ENCODE measurements at places on chromosomes 3 and 15.
A peak's percentile ranks its signal among the peaks of the same experiment; 100 is the strongest.

DNA sequence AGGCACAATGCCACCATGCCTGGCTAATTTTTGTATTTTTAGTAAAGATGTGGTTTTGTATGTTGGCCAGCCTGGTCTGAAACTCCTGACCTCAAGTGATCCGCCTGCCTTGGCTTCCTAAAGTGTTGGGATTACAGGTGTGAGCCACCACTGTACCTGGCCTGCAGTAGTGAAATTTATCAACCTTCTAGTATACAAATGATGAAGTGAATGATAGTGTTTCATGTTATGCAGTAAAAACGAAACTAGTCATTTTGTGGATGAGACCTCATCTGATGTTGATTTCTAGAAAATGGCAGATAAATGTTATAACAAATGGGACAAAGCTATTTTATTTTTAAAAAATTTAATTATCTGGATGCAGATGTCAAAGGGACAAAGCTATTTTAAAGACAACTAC is 32.9 kb downstream of the NXPE3 start:
- DNase-seq, result no peak

GRCh38 chr3:165814380-165814779 is 22.8 kb downstream of the BCHE start:
- no peak for DNase-seq

- no peak for DNase-seq
Measured at GRCh38 chr3:138254216-138254615, 67.1 kb downstream of the ARMC8 start.

DNA sequence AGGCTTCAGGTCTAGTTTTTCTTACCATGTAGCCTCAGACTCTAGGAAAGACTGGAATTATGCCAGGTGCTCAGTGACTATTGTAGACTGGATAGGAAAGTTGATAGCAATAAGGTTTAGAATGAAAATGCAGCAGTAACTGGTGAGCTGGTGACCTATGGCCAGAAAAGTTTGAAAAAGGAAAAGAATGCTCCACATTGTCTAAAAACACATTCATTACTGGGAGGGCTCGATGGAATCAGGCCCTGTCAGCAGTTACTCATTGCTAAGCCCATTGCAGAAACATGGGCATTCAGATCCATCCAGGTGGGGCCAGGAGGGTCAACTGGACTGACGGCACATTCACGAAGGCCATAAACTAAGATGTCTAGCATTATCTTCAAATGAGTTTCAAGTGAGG is 8.7 kb upstream of the MBNL1 start:
- DNase-seq, result no peak

DNA sequence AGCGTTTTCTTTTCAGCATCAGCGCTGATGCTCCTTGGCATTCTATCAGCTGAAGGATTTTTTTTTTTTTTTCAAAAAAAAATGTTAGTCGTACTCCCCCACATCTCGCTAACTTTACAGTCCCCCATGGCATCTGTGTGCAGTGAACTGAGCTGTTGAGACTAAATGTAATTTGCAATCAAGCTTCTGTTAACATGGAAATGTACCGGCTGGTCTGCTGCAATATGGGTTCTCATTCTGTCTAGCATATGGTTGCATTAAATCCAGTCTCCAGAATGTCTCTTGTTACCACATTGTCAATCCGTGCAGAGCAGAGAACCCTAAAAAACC is 32.2 kb upstream of the TPRG1 start:
- no peak for DNase-seq

- no peak for DNase-seq
Measured at GRCh38 chr15:77347197-77347596, 72.7 kb downstream of the PEAK1 start.

DNA sequence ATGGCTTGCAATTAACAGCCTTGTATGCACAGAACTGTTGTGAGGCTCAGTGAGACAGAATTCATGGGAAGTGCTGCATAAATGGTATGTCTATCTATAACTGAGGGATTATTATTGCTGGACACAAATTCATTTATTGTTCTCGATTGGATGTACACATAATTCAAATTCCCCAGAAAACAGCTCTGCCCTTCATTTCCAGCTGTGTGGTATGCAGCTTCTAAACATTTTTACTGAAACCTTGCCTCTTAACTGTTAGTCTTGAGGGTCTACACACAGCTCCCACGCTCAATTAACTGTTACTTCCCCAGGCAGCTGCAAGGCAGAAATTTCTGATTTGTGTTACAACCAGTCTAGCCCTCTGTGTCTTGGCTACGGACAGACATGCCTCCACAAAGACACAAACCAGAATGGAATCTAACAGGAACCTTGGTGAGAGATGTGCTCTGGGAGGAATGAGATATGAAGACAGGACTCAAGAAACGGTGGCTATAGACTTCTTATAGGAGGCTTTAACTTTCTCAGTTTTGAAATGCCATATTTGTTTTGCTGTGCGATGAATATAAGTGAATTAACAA is 139.7 kb upstream of the TBL1XR1 start:
- DNase-seq, result no peak

GRCh38 chr15:65929573-65929972 is 60.3 kb downstream of the RAB11A start:
- DNase-seq, result no peak

DNA sequence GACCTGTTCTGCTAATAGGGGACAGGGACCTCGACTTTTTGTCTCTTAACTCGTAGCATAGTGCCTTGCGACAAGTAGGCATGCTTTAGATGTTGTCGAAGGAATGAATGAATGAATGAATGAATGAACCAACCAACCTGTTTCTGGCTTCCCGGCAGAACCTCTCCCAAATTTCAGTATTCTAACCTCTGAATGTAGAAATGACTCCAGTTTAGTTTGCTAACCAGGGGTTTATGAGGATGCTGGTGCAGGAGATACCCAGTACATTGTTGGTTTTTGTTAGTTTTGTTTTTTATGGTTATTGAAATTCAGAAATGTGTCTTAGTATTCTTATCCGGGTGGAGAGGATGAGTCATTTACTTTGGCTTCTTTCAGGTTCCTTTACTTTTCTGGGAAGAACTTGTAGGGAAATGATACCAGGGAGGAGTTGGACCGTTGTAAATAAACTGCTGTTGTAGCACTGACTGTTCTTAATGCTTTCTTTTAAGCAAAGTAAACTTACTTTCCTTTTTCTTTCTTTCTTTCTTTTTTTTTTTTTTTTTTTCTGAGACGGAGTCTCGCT is 29.6 kb upstream of the EHHADH start:
- peak; percentile 52 for DNase-seq

DNA sequence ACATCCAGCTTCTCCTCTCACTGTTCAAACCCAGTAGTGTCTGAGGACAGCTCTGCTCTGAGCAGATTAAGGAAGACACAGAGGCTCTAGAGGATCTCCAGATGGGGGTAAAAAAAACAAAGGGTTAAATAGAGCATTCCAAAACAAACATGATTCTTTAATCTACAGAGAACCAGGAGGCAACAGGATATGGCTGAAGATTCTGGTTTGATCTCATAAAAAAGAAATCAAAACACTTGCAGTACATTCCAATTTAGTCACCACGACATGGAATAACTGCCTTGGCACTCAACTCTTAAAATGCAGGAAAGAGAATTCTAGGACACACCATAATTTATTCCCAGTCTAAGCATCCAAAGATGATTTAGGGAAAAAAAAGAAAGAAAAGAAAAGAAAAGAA is 32.0 kb downstream of the TM4SF4 start:
- no peak for DNase-seq

- DNase-seq, result no peak
Measured at GRCh38 chr15:43771816-43772215, 5.0 kb downstream of the ELL3 start.

GRCh38 chr3:133931084-133931483 is 35.4 kb upstream of the RAB6B start:
- DNase-seq, result no peak

DNA sequence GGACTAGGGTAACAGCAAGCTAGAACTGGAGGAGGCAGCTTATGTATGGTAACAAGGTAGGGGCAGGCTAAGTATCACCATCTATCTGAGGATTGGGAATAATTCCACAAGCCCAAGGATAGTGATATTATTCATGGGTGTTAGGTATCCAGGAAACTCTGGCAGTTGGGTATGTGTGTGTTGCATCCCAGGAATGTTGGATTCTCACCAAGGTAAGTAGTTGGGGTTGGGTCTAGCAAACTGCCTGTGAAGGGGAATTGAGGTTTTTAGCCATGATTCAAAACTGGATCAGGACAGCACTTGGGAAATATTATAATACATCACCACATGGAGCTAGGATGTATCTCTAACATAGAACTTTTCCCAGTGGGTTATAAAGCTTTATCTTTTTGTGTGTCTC is 626.4 kb upstream of the GOLIM4 start:
- DNase-seq, result no peak

DNA sequence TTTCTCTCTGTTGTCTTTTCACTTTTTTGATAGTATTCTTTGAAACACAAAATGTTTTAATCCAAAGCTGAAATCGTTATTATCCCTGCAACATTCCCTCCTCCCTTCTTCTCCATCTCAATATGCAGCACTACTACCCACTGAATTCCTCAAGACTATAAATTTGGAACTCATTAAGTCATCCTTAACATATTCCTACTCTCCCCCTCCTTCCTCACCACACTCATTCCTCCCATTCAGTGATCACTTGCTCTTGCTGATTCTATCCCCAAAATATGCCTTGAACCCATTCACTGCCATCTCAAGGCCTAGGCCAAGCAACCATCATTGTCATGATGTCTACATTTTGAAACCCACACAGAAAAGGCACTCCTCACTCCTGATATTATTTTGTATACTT is 2.4 kb upstream of the PIK3R4 start:
- peak; percentile 58 for DNase-seq

- no peak for DNase-seq
Measured at GRCh38 chr3:166799-167198, 29.8 kb upstream of the CHL1 start.

- peak; percentile 96 for DNase-seq
Measured at GRCh38 chr15:81323944-81324881, at the start of gene STARD5. STARD5 (minus strand) TSS chr15:81324141; CDS start chr15:81324099, 42 bp downstream.

GRCh38 chr15:75594276-75594675 is 15.2 kb upstream of the PTPN9 start:
- DNase-seq, result no peak

- no peak for DNase-seq
Measured at GRCh38 chr3:197333901-197334639, 35.7 kb upstream of the DLG1 start.

DNA sequence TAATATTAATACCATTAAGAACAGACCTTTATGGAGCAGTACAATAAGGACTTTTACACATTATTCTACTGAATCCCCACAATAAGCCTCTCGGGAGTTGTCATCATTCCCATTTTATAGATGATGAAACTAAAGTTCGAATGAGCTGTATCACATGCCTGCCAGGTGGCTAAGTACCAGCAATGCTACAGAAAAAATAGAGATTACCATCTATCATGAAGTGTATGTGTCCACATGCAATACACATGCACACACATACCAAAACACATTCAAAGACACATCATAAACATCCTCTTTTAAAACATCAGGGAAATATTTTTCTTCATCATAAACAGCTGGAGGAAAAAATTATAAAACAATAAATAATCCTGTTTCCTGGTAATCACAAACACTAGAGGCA is 136.6 kb downstream of the SUCLG2 start:
- no peak for DNase-seq

DNA sequence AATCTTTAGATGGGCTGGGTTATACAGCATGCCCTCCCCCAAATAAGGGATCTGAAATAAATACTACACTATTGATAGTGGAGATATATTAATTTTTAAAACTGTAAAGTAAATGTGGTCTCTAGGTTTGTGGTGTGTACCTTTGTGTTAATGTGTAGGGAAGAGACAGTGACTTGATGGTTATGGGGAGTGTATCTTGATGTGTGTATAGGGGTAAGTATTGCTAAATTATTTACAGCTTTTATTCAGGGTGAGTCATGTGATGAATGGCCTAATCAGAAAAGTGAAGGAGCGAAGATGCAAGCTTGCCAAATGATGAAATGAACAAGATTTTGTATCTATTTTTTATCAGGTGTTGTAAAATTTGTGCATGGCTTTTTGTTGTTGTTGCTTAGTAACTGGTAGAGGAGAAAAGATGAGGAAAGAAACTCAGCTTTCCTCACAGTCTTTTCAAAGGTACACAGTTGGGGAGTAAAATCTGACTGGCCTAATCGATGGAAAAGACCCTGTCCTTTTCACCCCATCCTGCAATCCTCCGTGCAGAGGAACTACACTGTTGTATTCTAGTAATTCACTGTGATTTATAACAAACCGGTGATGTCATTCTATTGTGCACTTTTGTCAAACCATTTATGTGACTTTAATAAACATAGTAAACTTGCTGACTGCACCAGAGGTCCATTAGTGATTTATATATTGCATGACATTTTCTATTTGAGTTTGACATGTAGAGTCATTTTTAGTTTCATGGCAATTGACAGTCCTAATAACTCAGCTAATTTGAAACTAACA is 17.7 kb downstream of the FEM1B start:
- no peak for DNase-seq

GRCh38 chr15:40584191-40584590 is 9.9 kb upstream of the KNL1 start:
- DNase-seq, result no peak

DNA sequence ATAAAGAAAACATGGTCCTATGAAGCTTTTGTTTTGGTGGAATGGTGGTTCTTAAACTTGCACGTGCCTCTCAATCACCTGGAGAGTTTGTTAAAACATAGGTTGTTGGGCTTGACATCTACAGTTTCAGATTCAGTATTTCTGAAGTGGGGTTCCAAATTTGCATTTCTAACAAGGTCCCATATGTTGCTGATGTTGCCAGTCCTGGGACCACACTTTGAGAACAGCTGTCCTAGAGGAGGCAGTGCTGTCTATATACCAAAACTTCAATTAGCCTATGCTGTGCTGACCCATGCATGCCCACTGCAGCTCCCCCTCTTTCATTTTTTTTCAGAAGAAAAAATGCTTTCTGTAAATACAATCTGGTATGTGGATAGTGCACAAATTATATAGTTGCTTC is 31.3 kb downstream of the ALCAM start:
- no peak for DNase-seq

DNA sequence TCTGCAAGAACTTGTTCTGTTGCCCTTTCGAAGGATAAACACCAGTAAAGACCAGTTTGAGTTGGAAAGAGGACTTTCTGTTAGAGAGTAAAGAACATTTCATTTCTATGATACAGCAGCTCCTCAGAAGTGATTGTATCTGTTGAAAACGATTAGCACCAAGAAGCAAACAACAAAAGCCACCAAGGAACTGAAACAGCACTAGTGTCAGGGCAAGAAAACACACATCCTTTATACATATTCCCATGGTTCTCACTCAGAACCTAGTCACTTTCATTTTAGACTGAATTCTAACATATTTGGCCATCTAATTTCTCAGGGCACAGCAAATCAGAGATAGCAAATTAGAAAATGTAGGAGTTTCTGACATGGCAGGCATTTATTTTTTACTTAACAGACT is 116.1 kb downstream of the ATP1B3 start:
- DNase-seq, result no peak

GRCh38 chr15:44666210-44667038 is 3.0 kb upstream of the SPG11 start:
- no peak for DNase-seq

- DNase-seq, result peak; percentile 30
Measured at GRCh38 chr3:86147119-86147518, 843.8 kb downstream of the VGLL3 start.

GRCh38 chr15:80484333-80484864 is 80.2 kb downstream of the ARNT2 start:
- DNase-seq, result no peak
